ENCODE measurements at places on chromosomes 16 and 17.
A peak's percentile ranks its signal among the peaks of the same experiment; 100 is the strongest.

DNA sequence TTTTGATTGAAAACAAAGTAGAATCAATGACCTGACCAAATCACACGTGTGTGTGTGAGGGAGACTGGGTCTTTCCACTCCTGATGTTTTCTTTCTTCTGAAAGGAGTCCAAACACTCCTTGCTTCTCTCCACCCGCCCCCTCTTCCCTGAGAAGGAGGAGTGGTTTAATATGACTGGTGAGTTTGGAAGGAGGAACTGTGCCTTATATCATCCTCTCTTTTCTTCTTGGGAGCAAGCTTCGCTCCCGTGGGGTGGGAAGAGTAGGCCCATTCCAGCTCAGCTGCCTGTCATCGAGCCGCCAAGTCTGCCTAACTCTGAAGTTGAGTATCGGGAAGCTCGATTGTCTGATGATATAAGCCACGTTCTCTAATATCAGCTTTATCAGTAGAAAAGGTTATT is 96.5 kb downstream of the YPEL2 start:
- DNase-seq = peak; percentile 29

DNA sequence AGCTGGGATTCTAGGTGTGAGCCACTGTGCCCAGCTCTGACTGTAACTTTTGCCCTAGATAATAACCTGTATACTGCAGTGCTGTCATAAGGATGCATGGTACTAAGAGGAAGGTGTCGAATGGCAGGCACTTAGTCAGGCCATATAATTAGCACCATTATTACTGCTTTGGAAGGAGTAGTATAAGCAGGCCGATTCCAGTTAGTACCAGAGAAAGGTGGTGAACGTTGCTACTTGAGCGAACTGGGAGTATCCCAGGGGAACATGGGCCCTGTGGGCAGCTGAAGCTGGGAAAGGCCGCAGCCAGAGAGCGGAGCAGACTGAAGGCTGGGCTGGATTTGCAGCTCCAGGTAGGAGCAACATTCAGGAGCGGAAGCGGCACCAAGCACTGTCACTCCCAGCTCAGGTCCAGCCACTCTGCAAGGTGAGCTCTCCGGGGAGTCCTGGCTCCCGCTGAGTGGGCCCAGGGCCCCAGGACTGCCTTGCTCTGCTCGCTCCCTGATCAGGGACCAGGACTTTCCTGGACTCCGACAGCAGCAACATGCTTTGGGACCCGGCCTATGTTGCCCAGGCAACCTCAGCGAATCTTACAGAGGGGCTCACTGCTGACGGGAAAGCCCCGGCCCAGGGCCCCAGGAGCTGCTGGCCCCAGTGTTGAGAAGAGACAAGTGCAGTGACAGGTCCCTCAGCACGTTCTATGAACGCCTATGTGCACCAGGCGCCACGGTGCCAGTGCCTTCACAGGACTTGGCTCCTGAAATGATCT is 28.6 kb downstream of the C16orf74 start:
- no peak for DNase-seq

- DNase-seq = no peak
Measured at GRCh38 chr17:50661348-50661747, 26.7 kb downstream of the ABCC3 start.

GRCh38 chr17:56978441-56979090 is 635 bp downstream of the SCPEP1 start:
- no peak for DNase-seq

DNA sequence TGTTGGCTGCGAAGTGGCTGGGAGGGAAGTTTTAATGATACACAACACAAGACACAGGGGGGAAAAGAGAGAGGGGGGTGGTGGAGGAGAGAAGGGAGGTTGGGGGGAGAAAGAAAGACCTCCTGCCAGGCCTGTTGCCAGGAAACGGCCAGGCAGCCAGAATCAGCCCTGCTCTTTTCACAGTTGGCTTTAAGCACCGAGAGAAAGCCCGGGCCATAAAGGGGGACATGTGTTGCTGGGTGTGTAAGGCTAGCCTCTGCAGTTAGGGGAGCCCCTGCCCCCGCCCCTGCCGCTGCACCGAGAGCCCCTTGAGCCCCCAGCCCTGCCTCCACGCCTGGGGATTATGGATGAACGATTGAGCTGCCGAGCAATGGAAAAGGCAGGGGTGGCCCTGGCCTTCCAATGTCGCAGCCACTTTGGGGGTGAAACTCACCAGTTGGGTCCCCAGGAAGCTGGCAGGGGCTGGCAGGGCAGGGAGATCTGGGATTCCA is 13.9 kb upstream of the WNT3 start:
- no peak for DNase-seq

- no peak for DNase-seq
Measured at GRCh38 chr17:60920107-60920506, 242.5 kb downstream of the BCAS3 start.

DNA sequence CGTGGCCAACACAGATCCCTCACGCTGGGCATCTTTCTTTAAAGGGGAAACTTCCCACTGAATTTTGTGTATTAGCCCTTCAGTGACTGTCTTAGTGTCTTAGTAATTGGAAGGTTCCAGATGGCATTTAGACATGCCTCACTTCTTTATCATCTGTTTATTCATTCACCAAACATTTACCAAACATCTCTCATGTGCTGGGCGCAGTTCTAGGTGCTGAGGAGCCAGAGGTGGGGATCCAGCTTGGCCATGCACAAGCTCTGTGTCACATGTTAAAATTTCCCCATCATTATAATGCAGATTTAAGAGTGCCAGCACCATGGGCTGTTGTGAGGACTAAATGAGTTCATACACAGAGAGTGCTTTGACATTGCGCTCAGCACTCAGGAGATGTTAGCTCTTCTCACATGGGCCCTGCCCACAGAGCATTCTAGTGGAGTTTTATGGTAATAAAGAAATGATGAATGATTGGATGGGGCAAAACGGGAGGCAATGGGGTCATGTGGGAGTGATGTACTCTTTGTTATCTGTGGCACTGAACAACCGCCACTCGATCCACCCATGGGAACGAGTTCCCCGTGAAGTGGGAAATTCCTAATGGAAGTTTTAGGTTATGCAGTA is 119.7 kb downstream of the SNX29 start:
- no peak for DNase-seq

- no peak for DNase-seq
Measured at GRCh38 chr17:57089391-57089790, 4.3 kb downstream of the AKAP1 start.

DNA sequence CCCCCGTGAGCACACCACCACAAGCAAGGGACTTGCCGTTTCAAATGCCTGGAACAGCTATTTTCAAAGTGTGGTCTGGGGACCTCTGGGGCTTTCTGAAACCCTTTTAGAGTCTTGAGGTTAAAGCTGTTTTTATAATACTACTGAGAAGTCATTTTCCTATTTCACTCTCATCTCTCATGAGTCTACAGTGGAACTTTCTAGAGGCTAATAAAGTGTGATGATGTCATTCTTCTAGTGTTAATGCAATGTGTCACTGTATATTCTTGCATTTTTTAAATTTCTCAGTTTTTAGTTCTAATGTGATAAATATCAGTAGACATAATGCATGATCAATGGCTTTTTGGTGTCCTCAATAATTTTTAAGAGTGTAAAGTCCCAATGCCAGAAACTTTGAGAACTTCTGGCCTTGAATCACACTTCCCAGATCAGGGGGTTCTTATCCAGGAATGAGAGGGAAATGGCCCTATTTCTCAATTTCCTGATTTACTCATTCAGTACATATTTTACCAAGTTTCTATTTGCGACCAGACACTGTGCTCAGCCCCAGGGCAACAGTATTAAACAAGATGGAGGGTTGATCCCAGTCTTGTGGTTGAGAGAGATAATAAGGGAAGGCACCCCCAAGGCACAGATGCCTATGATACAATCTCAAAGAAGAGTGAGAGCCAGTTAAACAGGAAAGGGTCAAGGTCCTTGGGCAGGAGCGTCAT is 444.0 kb downstream of the HS3ST3B1 start:
- peak; percentile 62 for DNase-seq

- peak; percentile 56 for DNase-seq
Measured at GRCh38 chr16:83533193-83533592, 274.6 kb upstream of the HSBP1 start.

DNA sequence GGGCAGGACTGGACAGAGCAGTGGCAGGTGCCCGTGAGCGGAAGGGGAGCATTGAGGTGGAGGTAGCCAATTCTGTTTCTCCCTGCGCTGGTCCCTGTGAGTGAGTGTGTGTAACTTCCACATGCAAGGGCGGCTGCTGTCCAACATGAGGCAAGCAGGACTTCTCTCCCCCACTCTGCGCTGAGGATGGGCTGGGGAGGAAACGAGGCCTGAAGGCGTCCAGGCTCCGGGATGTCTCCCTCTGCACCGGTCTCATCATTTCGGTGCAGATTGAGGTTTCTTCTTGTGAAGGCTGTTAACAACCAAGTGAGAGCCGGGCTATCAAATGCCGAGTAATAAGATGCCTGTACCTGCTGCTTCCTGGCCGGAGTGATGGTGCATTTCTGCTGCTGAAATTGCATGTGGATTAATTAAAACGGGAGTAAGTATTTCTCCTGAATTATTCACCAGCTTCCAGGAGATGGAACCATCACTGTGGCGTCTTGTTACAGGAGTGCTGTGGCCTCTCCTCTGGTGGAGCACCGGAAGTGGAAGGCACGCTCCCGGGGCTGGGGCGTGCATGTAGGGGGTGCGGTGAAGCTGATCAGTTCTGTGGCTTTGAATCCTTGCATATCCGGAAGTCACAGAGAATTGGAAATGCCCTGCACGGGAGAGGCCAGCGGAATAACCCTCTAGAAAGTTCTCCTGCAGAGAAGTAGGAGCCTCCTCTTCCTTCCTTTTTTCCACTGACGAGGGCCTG is 41.7 kb upstream of the MGAT5B start:
- no peak for DNase-seq

DNA sequence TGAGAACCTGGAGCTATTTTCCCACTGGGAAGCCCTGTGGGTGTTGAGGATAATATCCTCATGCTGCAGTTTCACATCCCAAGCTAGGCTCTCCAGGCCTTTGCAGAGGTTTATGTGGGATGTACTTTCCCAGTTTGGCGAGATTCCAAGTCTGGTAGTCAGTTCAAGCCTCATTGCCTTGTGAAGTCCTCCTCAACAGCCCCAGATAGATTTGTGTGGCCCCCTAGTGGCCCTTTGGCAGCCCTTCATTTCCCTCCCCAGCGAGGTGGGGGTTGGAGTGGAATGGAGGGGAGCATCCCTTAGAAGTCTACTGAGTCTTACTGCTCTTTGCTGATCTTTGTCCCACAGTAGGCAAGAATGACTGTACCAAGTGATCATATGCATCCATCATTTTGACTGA is 137.9 kb downstream of the CDH11 start:
- DNase-seq = peak; percentile 92

GRCh38 chr16:2469399-2470233 is 1.5 kb upstream of the NTN3 start:
- DNase-seq = no peak

GRCh38 chr16:30941600-30942425 is 7.1 kb upstream of the ORAI3 start:
- peak; percentile 51 for DNase-seq

Measured in fibroblast of skin of abdomen (primary cell).